ENCODE measurements at places on chromosomes 4 and X.

- no peak for DNase-seq
Observed at GRCh38 chrX:22134681-22135080, 102.6 kb downstream of the PHEX start.

DNA sequence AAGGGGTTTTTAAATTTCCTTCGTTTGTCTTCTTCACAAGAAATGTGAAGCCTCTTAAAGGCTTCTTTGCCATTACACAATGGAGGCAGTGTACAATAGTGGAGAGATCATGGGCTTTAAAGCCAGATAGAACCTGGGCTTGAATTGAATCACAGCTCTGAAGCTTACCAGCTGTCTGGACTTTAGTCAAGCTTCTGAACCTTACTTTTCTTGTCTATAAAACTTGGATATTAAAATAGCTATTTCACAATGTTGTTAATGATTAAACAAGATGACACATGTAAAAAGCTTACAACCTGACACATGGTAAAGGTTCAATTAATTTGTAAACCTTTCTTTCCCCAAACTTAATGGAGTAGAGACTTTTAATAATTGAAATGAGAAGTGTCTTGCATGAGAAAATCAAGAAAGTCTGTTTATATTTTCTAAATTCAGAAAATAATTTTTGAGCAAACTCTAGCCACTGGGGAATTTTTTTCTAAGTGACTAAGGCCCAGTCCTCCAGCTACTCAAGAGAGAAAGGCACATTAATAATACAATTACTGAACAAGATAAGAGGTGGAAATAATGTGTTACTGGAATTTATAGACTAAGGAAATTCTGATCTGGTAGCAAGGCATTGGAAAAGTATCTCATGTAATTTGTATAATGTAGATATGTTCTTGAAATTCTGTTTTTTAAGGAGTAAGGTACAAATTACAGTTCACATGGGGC is 21.7 kb upstream of the TBC1D8B start:
- no peak for DNase-seq

DNA sequence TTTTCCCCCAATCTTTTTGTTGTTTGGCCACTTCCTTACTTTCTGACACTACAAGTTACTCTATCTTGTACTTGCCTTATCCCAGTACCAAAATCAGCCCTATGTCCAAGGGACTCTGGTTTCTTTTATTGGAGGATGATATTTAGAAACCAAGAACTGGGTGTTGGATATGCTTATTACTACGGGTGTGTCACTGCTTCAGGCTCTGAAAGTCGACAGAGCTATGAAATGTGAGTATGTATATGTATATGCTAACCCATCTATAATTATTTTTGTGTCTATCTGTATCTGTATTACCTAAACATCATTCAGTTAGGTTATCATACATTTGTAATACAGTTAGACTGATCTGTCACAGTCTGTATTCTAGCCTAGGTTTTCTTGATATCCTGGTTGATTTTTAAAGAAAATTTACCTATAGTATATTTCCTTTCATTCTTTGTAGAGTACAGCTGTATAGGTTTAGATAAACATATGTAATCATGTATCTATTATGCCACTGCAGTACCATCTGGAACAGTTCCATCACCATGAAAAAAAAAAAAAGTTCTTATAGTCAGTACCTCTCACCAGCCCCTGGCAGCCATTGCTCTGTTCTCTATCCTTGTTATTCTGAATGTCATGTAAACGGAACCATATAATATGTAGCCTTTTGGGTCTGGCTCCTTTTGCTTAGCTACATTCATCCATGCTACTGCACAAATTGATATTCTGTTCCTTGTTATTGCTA is 18.1 kb downstream of the SEC24B start:
- DNase-seq, result no peak

GRCh38 chr4:3877236-3877635 is 111.1 kb downstream of the ADRA2C start:
- DNase-seq, result no peak

- no peak for DNase-seq
Observed at GRCh38 chr4:385934-386707, 48.5 kb downstream of the ZNF141 start.

GRCh38 chr4:39042366-39042765 is 10.2 kb upstream of the TMEM156 start:
- DNase-seq, result no peak

DNA sequence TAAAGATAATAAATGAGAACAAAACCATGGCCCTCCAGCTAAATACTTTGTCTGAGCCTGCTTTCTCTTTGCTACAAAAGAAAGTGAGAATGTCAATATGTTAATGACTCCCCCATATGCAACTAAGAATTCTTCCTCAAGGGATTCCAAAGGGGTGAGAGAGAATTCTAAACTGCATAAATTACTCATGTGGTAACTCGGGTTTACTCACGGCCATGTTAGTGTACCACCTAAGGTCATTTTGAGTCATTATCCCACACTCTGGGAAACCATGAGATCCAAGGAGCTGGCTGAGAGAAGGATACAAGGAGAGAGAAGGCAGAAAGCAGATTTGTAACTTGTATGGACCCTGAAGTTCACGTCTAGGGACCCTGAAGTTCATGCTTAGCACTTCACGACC is 190.3 kb downstream of the DHX15 start:
- no peak for DNase-seq

DNA sequence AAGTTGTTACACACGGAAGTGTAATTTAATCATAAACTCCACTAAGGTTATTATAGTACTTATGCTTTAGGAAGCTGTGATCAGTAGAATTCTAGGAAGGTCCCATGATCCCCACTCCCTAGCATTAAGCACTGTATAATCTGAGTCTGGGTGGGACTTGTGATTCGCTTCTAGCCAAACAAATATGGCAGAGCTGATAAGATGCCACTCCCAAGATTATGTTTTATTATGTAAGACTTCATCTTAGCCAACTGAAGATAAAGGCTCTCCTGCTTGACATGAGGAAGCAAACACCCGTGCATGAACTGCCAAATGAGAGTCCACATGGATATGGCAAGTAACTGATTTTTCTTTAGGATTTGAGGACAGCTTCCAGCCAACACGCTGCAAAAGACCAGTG is 186.4 kb upstream of the NDST3 start:
- DNase-seq, result no peak

DNA sequence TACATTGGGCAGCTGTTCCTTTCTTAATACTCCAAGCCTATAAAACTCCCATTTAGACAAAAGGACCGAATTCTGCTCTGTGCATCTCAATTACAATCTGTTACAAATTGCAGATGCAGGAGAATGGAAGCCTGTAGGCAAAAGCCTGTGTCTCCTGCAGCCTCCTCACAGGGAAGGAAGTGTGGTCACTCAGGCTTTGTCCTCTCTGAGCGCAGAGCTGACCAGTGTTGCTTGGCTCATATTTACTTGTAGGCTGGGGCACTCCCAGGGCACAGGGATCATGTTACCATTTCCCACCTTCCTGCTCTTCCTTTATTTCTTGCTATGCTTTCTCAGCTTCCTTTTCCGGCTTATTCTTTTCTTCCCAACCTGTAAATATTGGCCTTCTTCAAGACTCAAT is 15.7 kb downstream of the SUPT20HL2 start:
- DNase-seq, result no peak

Data from DMS153 (cell line).